ENCODE measurements at places on chromosomes 5 and 9. TPM values are rescaled to one million over a fixed set of nuclear protein-coding genes. Genes with fewer than 3 reads are reported as not detected.

GRCh38 chr5:18799482-18800128 is 1165.3 kb downstream of the TAF11L14 start:
- no peak for DNase-seq

GRCh38 chr5:173859408-173860159 is 28.6 kb upstream of the CPEB4 start:
- no peak for DNase-seq

- DNase-seq = no peak
Observed at GRCh38 chr5:151970885-151971284, 46.2 kb upstream of the GLRA1 start.

The CCNB1 gene
- total RNA-seq = 281 TPM

DNA sequence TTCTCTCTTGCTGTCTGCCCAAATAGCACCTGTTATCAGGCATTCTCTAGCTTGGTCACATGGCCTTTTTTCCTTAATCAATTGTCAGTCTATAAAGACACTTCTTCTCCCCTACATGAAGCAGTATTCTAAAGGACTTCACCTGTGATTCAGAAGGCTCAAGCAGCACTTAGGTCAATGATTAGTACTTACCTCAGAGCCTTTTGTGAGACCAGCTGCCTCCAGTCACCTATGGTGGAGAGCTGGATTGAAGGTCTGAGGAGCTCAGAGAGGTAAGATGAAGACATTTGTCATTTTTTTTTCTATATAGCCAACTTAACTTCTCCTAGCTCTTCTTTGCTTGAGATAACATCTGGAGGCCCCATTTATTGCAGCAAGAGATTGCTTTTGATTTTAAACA is 278.3 kb upstream of the PCSK5 start:
- DNase-seq = no peak

- no peak for DNase-seq
Observed at GRCh38 chr9:105007143-105007542, 79.2 kb upstream of the ABCA1 start.

GRCh38 chr5:141359790-141360426 is at the start of gene PCDHGB2:
Gene PCDHGB2 (plus strand): TSS chr5:141359994. CDS start chr5:141360136, 142 bp downstream.
- DNase-seq = peak; percentile 40

DNA sequence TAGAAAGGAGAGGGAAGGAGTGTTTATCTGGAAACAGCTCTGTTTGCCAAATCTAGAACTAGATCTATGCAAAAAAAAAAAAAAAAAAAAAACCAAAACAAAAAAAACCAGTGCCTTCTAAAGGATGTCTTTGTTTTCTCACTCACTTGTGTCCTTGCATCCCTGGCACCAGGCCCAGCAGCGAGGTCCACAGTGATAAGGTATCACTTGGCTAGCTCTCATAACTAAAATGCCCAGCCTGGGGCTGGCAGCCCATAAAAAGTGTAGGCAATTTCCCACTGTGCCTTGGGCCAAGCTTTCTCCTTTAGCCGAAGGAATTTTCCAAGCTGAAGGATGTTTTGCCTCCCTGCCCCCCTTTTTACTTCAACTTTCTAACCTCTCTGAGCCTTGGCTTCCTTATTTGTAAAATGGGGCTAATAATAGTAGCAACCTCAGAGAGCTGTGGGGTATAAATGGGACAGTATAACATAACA is 20.8 kb downstream of the RGS3 start:
- DNase-seq = no peak

The GRIN1 gene
- total RNA-seq = 23.1 TPM

The HSD17B3 gene
- total RNA-seq = 0.37 TPM

DNA sequence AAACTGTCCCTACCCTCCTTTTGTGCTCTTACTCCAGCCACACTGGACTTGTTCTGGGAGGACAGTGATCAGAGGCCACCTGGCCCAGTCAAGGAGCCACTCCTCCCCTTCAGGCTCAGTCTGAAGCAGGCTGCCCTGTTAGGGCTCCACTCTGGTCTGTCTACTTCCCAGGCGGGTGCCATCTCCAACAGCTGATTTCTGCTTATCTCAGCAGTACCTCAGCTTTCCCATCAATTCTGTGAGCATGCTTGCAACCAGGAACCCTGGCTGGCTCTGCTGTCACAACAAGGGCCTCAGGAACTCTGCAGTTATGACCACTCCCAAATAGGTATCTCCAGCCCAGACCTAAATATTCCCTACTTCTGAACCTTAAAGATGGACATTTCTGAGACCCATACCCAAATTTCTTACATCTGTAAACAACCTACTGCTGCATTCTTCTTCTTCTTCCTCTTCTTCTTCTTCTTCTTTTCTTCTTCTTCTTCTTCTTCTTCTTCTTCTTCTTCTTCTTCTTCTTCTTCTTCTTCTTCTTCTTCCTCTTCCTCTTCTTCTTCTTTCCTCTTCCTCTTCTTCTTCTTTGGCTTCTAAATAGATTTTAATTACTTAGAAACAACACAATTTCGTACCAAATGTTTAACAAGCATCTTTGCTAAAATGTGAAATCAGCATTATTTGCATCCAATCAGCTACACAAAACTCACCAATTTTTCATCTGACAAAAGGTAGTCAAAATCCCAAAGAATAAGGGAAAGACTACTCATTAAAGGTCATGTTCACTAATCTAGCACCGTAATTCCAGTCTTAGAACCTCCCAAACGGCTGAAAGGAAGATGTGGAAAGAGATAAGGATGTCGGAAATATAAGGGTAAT is 13.6 kb upstream of the SLC22A4 start:
- DNase-seq = no peak

DNA sequence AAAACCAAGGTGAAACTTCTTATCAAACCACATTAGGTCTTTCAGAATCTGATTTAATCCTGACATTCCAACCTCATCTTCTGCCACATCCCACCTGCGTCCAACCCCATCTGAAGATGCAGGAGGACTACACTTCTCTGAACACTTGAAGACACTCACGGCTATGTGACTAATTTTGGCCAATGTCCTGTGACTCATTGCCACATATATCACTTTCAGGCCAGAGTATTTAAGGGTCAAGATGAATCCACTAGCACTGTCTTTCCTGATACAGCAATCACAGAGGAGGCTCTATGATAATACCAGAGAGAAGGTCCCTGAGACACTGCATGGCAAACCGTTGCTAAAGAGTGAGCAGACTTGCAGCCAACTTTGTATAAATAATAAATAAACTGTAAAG is 323.4 kb downstream of the NR2F1-AS1 start:
- peak; percentile 34 for DNase-seq

- DNase-seq = no peak
Observed at GRCh38 chr5:123965626-123966025, 453.6 kb downstream of the CSNK1G3 start.

DNA sequence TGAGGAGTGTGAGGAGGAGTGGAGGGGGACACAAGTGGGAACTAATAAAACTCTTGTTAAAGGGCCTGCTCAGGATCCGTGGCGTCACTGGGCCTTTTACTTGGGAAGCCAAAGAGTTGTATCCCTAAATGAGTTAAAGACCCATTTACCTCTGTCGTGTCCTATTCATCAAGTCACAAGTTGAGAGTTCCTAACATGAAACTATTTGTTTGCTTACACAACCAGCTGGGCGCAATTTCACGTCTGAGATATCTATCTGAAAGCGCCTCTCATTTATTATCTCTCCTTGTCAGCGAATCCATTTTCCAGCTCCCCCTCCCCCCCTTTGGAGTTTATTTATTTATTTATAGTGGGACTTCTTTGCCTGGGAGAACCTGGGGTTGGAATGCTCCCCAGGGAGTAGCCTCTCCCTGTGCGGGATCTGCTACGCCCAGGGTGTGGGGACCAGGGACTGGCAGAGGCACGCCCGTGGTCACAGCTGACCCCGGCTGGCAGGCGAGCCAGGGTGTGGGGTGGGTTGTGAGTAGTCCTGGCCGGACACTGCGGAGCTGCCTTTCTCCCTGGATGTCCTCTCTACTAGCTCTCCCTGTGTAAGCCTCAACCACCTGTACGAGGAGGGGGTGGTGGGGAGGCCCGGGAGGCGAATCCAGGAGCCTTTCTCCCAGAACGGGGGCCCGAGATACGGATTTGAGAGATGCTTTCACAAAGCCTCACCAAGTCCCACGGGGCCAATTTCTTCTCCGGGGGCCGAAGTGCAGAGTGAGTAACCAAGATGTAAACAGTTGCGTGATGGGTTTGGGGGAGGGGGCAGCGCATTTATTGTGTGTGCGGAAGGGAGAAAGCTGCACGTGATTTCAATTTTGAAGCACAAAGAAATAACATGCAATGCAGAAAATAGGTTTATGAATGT is 15.3 kb downstream of the NR2F1 start:
- DNase-seq = no peak

DNA sequence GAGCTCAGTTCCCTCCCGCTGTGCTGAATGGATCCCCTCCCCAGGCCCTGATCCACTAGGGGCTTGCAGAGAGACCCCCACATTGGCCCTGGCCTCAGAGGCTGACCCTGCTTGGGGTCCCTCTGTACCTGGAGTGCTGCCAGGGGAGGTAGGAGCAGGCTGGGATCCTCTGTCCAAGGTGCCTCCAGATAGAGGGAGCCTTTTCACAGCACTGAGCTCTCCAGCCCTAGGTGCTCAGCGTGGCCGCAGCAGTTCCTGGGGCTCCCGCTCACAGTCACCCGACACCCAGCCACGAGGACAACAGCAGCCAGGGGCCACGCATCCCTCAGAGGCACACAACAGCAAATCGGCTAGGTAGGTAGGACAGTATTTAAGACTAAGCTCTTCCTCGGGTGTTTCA is 62.2 kb upstream of the IRX2 start:
- DNase-seq = no peak

The CTSV gene
- 15.5 TPM for total RNA-seq
